Motor neuron (in vitro differentiated cells): ENCODE measurements at places on chromosomes 4 and X. TPM values are rescaled to one million over a fixed set of nuclear protein-coding genes. Genes with fewer than 3 reads are reported as not detected.

Gene UGT2B10
- 0.15 TPM in 1 of 2 replicates, not detected in the other for total RNA-seq

Gene CTSO
- 8.1 and 9.5 TPM in 2 replicates for total RNA-seq

Gene CSN1S1
- total RNA-seq: not detected in 2 replicates

Gene NXF2B
- total RNA-seq: not detected in 2 replicates

Gene POU3F4
- not detected in 2 replicates for total RNA-seq

Gene CHRDL1
- total RNA-seq: not detected in 2 replicates

Gene SMIM10L2A
- 0.35 and 0.49 TPM in 2 replicates for total RNA-seq

Gene CCDC120
- 2.6 and 2.7 TPM in 2 replicates for total RNA-seq

Gene TBX22
- total RNA-seq: not detected in 2 replicates

Gene LAMP2
- total RNA-seq: 30.8 and 31.1 TPM in 2 replicates

Gene FAM9B
- total RNA-seq: not detected in 2 replicates

Gene ERVMER34-1
- total RNA-seq: 0.05 and 0.13 TPM in 2 replicates

Gene PDZD11
- total RNA-seq: 50.9 and 51.3 TPM in 2 replicates

Gene GRPR
- total RNA-seq: 2.7 and 4.3 TPM in 2 replicates

Gene SLC6A8
- total RNA-seq: 30.1 and 42.2 TPM in 2 replicates

Gene COX18
- total RNA-seq: 23.5 and 23.6 TPM in 2 replicates

Gene ODAPH
- 0.21 and 0.27 TPM in 2 replicates for total RNA-seq

Gene BMPR1B
- total RNA-seq: 2.1 and 2.2 TPM in 2 replicates

Gene STATH
- total RNA-seq: 1.8 TPM in 1 of 2 replicates, not detected in the other

Gene DUX4
- total RNA-seq: 0.41 TPM in 1 of 2 replicates, not detected in the other

Gene CENPVL3
- total RNA-seq: 0.43 and 0.67 TPM in 2 replicates

Gene AMOT
- 14.1 TPM in 2 replicates for total RNA-seq

Gene TMPRSS11D
- 0.27 and 0.38 TPM in 2 replicates for total RNA-seq

Gene DIPK2B
- 0.31 TPM in 1 of 2 replicates, not detected in the other for total RNA-seq

Gene TMEM33
- total RNA-seq: 71.9 and 75.7 TPM in 2 replicates

Gene SFRP2
- total RNA-seq: 233 and 237 TPM in 2 replicates

Gene TKTL2
- total RNA-seq: 0.05 and 0.09 TPM in 2 replicates

Gene SETD7
- 21.7 and 23.5 TPM in 2 replicates for total RNA-seq
